ENCODE measurements at places on chromosomes 6 and 20.

DNA sequence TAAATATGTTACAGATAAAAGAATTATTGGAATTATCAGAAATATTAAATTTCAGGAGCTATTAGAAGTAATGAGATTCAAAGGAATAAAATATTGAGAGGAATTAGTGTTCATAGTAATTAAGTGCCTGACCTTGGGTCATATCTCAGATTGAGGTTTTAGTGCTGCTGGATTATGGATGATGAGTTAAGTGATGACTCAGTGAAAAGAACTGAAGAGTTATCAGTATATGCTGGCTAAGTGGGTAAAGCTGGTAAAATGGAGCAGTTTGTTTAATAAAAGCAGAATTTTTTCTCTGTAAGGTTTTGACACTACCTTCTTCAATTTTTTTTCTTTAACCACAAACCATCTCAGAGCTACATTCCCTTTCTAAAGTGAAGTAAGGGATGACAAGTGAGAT is 206.7 kb downstream of the MANEA start:
- no peak for DNase-seq

GRCh38 chr6:107676042-107676441 is 148.1 kb downstream of the SCML4 start:
- DNase-seq: no peak

GRCh38 chr6:129267028-129267427 is 384.1 kb downstream of the LAMA2 start:
- DNase-seq: no peak

- DNase-seq: no peak
Observed at GRCh38 chr6:45462190-45463134, 84.7 kb upstream of the SUPT3H start.

- DNase-seq: no peak
Observed at GRCh38 chr6:45728674-45729073, 287.0 kb downstream of the CLIC5 start.

All from T-helper 1 cell (primary cell).